Anterior cingulate cortex (tissue), 58 donors: ENCODE measurements at places on chromosomes 13 and 19.

DNA sequence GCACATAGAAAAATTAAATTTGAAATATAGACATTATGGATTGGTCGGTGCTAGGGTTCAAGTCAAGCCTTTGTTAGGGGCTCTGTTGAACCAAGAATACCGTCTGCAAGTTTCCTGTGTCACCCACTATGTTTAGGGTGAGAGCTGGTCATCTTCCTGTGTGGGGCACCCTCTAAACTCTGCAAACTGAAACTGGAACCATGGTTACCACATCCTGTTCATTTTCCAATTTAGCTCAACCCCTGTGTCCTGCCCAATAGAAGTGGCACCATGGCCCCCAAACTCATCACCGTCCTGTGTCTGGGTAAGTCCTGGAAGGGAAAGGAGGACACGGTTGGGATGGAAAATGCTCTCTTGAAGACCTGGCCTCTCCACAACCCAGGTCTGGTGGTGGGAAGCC is 29.9 kb downstream of the LAIR2 start:
- no peak for DNase-seq

DNA sequence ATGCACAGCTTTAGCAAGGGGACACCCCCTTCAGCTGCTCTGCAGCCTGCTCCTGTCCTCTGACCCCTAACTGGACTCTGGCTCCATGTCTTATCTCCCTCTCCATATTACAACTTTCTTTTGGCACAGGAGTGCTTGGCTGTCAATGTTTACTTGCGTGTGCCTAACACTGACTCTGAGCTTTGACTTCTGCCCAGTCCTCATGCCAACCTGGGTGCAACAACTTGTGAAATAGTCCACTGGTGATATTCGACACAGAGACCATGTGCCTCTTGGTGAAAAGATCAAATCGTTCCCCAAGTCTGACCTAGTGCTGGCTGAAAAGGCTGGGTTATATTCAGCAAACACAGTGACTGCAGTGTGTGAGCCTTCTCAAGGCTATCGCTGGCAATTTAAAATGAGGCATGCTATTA is 34.1 kb upstream of the KLF12 start:
- DNase-seq = no peak

GRCh38 chr13:110306960-110307766 is at the start of the genes COL4A1 and COL4A2:
TSS of gene COL4A1 (minus strand) at chr13:110307157. CDS start at chr13:110307027, 130 bp downstream.
TSS of gene COL4A2 (plus strand) at chr13:110307284. CDS start at chr13:110307904, 620 bp downstream.
- no peak for DNase-seq

- DNase-seq = no peak
Measured at GRCh38 chr13:102131246-102131645, 270.6 kb downstream of the FGF14 start.

GRCh38 chr13:33816912-33817311 is 1.0 kb upstream of the RFC3 start:
- DNase-seq = no peak

- DNase-seq = no peak
Measured at GRCh38 chr13:41848435-41849255, 112.3 kb downstream of the VWA8 start.

GRCh38 chr19:39915848-39916215 is 18.6 kb downstream of the FCGBP start:
- no peak for DNase-seq

- DNase-seq = no peak
Measured at GRCh38 chr13:90889906-90890834, 457.3 kb upstream of the MIR17HG start.

GRCh38 chr13:42048684-42049453 is 421 bp downstream of the DGKH start:
- DNase-seq = no peak

GRCh38 chr13:33496336-33496735 is 210.8 kb upstream of the STARD13 start:
- DNase-seq = no peak

- DNase-seq = no peak
Measured at GRCh38 chr13:41606646-41607045, 149.3 kb downstream of the RGCC start.

- no peak for DNase-seq
Measured at GRCh38 chr13:44818428-44818827, 170.8 kb downstream of the NUFIP1 start.

- no peak for DNase-seq
Measured at GRCh38 chr13:41501281-41501680, 43.9 kb downstream of the RGCC start.

DNA sequence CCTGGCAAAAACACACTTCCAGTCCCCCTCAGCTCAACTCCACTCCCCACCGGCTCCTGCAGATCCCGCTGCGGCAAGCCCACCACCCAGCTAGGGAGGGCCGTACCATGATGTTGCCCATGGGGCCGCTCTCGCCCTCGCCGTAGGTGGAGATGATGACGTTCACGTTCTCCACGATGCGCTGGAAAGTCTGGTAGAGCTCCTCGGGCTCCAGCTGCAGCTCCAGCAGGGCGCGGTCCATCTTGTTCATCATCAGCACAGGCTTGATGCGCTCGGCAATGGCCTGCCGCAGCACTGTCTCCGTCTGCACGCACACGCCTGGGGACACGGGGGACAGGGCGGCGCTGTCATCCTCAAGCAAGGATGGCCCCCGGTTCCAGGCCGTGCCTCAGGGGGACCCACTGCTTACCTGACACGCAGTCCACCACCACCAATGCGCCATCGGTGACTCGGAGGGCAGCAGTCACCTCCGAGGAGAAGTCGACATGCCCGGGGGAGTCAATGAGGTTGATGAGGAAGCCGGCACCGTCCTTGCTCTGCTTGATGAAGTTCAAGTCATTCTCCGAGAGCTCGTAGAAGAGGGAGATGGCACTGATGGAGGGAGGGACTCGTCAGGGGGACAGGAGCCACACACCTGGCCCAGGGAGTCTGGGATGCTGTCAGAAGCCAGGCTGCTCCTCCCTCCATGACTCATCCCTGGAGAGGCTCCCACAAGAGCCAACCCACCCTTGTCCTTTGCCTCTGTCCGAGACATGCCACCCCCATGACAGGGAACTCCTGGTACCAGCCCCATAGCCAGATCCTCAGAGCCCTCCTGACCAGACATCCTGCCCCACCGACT is 2.3 kb downstream of the EEF2 start:
- no peak for DNase-seq
